Activated T-helper 2 cell treated with anti-CD3 and anti-CD28 coated beads, Interferon-gamma antibody, Interleukin-2, Interleukin-4, amounts not matched to agents 10 μg/mL and 5 μg/mL and 100 μg/mL, durations not matched to agents 14 hours and 24 hours and 36 hours (primary cell): ENCODE measurements at places on chromosomes 2 and 18. TPM values are rescaled to one million over a fixed set of nuclear protein-coding genes. Genes with fewer than 3 reads are reported as not detected.

The CNTNAP5 gene
- not detected in 2 replicates for total RNA-seq

The SPDYA gene
- 1.5 and 1.8 TPM in 2 replicates for total RNA-seq

The ALPP gene
- total RNA-seq = not detected in 2 replicates

The EFEMP1 gene
- total RNA-seq = not detected in 2 replicates

The THSD7B gene
- not detected in 2 replicates for total RNA-seq

The CIB4 gene
- not detected in 2 replicates for total RNA-seq

The LRRTM4 gene
- total RNA-seq = not detected in 2 replicates

The RESP18 gene
- not detected in 2 replicates for total RNA-seq

The PAX8 gene
- 0.76 and 0.84 TPM in 2 replicates for total RNA-seq

The AFG3L2 gene
- 61.8 and 65.1 TPM in 2 replicates for total RNA-seq

The CBLN2 gene
- total RNA-seq = not detected in 2 replicates

The EFR3B gene
- total RNA-seq = 0.34 and 0.46 TPM in 2 replicates

The ANKRD62 gene
- not detected in 2 replicates for total RNA-seq

The ARHGAP15 gene
- total RNA-seq = 54.1 and 58.3 TPM in 2 replicates

The NPHP1 gene
- 1.0 and 2.2 TPM in 2 replicates for total RNA-seq

The CACNB4 gene
- 0.23 and 0.39 TPM in 2 replicates for total RNA-seq

The DES gene
- total RNA-seq = not detected in 2 replicates

The HOXD10 gene
- not detected in 2 replicates for total RNA-seq

The SLC23A3 gene
- 1.3 and 1.9 TPM in 2 replicates for total RNA-seq

The NT5DC4 gene
- not detected in 2 replicates for total RNA-seq

The KCNG2 gene
- not detected in 2 replicates for total RNA-seq

The NAT8 gene
- total RNA-seq = not detected in 2 replicates

The ATG16L1 gene
- total RNA-seq = 33.5 and 35.5 TPM in 2 replicates

The ARHGAP25 gene
- total RNA-seq = 39.9 and 41.3 TPM in 2 replicates

The IAH1 gene
- total RNA-seq = 82.0 and 82.4 TPM in 2 replicates

The UNC80 gene
- not detected in 2 replicates for total RNA-seq
